ENCODE measurements at places on chromosomes 11 and 22.

DNA sequence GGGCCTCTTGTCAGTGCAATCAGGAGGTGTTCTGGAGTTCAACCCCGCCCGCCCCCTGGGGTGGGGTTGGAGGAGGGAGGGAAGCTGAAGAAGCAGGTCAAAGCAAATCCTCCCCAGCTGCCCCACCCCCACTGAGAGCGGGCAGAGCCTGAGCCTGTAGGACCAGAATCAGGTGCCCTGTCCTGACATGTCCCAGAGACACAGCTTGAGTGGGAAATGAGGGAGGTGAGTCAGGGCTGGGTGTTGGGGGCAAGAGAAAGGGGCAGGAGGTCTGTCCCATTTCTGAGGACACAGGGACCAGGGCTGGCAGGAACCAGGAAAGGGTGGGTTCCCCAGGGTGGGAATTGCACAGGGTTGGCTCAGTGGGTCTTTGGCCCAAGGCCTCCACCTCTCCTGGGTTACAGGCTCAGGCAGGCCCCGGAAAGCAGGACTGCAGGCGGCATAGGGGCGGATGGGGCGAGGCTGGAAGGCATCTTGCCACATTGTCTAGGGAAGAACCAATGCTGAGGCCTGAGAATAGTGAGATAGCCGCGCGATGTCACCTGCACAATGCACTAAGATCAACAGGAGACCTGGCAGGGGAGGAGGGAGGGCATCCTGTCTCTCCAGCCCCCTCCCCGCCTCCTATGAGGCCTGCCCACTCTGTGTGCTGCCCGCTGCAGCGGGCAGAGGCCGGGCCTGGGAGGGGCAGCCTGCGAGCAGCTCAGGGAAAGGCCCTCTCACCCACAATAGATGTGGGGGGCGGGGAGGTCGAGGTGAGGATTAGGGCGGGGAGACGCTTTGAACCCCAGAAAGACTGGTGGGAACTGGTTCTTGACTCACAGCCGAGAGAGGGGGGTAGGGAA lies 32.4 kb downstream of the NECTIN1 start:
- no peak for DNase-seq

- DNase-seq: no peak
Observed at GRCh38 chr22:19941365-19942082, at the start of the genes COMT and TXNRD2. TSS of gene COMT (plus strand) at chr22:19941772. CDS start at chr22:19962527, 20,755 bp downstream. TSS of gene TXNRD2 (minus strand) at chr22:19941818. CDS start at chr22:19941803, 15 bp downstream.

GRCh38 chr11:8099291-8099899 lies 18.4 kb downstream of the TUB start:
- DNase-seq: peak; percentile 60

- no peak for DNase-seq
Observed at GRCh38 chr22:23551385-23551784, 28.7 kb downstream of the IGLL1 start.

GRCh38 chr11:61172356-61172755 lies 11.1 kb upstream of the VPS37C start:
- no peak for DNase-seq

DNA sequence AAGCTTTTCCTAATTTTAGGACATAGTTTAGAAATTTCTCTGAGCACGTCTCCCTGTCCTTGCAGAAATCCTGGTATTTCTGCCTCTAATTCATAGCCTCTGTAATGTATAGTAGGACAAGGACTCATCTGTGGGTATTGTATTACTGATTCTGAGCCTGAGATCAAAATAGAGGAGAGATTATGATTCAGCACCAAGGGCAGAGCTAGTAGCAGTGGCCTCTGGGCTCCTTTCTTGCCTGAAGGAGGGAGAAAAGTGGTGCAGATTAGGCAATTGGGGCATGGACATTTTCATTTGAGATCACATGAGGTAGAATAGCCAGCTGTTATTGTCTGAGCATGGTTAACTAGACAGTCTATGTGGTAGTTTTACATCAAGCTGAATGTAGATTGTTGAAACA lies 2.8 kb downstream of the MADD start:
- DNase-seq: no peak

GRCh38 chr11:134361661-134362060 lies 29.9 kb downstream of the GLB1L2 start:
- DNase-seq: no peak

- no peak for DNase-seq
Observed at GRCh38 chr11:113629562-113629961, 76.5 kb downstream of the TMPRSS5 start.

DNA sequence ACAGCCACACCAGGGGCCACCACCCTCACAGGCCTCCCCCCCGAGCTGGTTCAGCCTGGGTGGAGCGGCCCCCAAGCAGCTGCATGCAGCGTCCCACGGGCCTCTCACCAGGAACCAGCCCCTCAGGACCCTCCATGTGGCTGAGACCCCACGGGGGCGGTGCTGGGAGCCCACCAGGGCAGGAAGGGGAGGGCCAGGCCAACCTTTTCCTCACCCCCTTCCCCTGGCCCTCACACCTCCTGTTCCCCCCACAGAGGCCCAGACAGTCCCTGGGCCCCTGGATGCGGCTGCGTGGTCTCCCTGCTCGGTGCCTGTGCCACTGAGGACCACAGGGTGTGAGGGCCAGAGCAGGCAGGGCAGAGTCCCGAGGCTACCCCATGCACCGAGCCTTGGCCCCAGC lies 46.5 kb downstream of the MOB2 start:
- DNase-seq: no peak

DNA sequence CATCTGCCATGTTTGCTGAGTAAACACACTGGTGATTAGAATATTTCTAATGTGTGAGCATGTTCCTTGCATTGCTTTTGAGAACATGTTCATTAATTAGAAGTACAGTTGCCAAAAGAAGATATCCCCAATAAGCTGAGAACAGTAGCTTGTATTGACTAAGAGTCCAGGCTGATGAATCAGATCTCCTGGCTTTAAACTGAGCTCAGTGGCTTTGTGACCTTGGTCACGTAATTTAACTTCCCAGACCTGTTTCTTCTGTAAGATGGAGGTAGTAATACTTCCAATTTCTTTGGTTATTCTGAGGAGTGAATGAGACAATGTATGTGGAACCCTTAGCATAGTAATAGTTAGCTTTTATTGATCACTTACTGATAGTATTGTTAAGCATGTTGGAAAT lies 61.9 kb downstream of the CYB5R2 start:
- no peak for DNase-seq

- no peak for DNase-seq
Observed at GRCh38 chr11:116853461-116854073, 16.1 kb upstream of the APOA1 start.

- DNase-seq: no peak
Observed at GRCh38 chr22:32579529-32580220, 105.1 kb downstream of the FBXO7 start.

DNA sequence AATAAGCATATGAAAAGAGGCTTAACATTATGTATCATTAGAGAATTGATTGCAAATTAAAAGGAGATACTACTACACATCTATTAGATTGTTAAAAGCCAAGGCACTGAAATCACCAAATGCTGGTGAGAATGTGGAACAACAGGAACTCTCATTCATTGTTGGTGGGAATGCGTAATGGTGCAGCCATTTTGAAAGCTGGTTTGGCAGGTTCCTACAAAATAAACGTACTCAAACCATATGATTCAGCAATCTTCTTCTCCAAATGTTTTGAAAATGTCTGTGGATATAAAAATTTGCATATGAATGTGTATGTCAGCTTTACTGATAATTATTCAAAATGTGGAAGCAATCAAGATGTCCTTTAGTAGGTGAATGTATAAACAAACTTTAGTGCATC lies 176.4 kb upstream of the PLET1 start:
- no peak for DNase-seq

DNA sequence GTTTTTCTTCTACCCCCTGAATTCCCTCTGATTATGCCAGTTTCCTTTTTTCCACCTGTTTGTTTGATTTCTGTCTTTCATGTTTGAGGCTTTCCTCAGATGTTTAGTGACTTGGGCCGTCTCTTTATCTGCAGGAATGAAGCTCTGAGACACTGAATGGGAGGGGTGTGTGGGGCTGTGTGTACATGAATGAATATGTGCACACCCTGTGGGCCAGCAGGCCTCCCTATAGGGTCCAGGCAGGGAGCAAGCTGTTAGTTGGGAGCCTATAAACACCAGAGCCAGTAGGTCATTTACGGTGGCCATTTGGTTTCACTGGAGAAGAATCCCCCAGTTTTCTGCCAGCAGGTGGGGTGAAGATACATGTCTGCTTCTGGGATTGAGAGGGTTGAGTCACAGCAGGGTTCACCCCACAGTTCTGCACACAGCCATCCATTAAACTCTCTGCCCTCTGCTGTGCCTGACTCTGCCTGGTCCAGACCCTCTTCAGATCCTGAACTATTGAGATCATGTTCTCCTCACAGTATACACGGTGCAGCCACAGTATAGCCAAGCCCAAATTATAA lies 34.8 kb downstream of the BARX2 start:
- no peak for DNase-seq

- no peak for DNase-seq
Observed at GRCh38 chr11:38089726-38090125, 1491.7 kb upstream of the RAG2 start.

DNA sequence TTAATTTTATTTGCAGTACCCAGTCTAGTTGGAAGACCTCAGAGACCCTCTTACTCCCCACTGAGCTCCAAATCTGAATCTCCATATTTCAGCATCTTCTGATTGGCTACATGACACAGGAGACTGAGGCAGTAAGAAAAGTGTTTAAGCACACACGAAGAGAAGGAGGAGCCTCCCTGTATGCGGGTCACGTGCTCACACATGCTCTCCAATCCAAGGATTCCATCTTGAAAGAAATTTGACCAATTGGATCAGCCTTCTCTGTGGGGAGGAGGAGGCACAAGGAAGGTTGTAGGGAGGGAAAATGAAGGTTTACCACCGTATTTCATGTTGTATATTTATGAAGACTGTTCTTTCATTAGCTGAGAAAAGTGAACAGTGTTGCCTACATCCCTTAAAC lies 1.2 kb downstream of the OR6T1 start:
- no peak for DNase-seq

- no peak for DNase-seq
Observed at GRCh38 chr11:66950112-66950535, 8.1 kb downstream of the PC start.

DNA sequence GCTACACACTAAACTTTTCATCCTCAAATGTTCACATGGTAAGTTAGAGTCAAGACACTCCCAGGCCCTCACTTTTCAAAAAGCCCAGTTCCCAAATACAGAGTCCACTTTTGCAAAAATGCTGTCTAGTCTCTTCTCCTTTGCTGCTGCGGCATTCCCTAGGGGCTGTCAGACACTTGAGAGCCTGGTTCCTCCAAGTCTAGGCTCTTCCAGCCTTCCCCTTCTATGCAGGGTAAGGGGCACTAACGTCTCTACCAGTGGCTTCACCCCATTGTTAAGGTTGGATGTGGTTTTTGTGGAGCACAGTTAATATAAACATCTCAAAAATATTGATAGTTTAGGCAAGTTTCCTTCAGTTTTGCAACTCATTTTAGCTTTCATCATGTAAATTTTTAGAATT lies 181.5 kb downstream of the KIF18A start:
- DNase-seq: no peak

DNA sequence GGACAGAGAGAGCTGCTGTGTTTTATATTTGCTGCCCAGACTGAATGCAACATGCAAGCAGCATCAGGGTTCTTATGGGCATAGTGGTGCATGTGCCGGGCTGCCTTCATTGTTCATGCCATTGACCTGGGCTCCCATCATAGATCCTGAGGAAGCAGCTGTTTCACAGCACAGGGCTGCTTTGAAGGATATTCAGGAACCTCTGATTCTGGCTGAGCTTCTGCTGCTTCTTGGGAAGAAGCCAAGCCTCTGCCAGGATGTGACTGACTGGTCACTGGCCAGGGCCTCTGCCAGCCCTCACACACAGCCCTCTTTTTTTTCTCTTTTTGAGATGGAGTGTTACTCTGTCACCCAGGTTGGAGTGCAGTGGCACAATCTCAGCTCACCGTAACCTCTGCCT lies 43.3 kb downstream of the CYB5R2 start:
- DNase-seq: no peak

- DNase-seq: no peak
Observed at GRCh38 chr11:16987205-16987568, 27.0 kb downstream of the PLEKHA7 start.

- no peak for DNase-seq
Observed at GRCh38 chr11:110971140-110971539, 258.9 kb upstream of the ARHGAP20 start.

GRCh38 chr11:43576320-43576802 lies 104.2 kb upstream of the HSD17B12 start:
- DNase-seq: no peak

GRCh38 chr11:133171374-133171773 lies 360.9 kb downstream of the OPCML start:
- no peak for DNase-seq

- no peak for DNase-seq
Observed at GRCh38 chr11:38156495-38157146, 1558.6 kb upstream of the RAG2 start.

DNA sequence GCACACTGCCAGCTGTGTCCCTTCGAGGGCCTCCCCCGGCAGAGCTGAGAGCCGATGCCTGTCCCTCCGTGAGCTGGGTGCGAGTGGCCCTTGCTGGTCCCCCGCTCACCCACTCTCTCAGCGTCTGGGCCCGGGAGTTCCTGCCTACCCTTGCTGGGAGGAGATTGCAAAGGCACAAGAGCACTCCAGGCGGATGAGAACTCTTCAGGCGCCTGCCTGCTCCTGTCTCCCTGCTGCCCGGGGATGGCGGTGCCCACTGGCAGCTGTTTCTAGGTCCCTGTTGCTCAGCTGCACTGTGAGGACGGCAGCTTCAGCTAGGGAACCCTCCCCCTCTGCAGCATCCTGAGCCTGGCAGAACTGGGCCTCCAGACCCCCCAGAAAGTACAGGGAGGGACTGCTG lies 61.1 kb downstream of the FLRT1 start:
- DNase-seq: no peak

- no peak for DNase-seq
Observed at GRCh38 chr11:19176629-19177186, 25.1 kb downstream of the CSRP3 start.

DNA sequence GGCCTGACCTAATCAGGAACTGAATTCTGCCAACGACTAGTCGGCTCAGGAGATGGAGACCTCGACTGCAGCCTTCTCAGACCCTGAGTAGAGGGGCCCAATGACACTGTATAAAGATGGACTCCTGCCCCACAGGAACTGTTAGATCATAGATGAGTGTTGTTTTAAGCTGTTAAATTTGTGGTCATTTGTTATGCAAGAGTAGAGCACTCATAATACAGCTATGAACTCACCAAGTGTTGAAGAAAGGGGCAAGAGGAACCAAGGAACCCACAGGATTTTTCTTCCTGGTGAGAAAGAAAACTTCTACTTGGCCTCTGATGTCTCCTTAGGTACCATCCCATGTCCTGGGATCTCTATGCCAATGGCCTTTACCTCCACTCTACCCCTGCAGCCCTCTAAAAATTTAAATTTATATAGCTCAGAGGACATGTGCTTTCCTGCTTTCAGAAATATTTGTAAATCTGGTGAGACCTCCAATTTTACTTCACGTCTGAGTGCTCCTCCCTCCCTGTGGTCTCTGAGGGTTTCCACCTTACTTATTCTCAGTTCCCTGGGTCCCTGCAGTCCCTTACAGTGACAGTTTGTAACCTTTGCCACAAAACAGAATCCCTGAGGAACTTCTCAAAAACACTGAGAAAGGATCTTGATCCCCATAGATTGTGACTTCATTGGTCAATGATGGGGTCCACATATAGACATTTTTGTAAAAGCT lies 256.3 kb upstream of the ARHGAP20 start:
- no peak for DNase-seq
